NCI-H1694 (cell line): ENCODE measurements at places on chromosomes 2 and 18.

DNA sequence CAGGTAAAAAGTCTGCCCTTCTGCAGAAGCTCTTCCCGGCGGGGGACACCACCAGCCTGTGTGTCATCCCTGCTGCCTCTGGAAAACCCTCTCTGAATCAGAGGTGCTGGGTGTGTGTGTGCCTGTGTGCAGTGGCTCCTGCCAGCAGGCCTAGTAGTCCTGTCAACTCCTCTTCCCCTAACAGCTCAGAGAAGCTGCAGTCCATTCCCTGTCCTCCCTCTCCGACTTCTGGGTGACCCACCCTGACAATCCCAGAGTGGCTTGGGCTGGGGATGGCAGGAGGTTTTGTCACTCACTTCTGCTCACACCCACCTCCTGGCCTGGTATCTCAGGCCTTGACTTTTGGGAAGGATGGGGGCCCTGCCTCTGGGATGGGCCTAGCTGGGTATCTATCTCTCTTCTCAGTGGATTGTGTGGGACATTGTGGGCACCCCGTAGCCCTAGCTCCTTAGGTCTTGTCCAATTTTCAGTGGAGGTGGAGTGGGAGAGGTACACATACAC lies 2.3 kb downstream of the WNT10A start:
- no peak for DNase-seq

GRCh38 chr2:223282221-223282620 lies 230.2 kb downstream of the KCNE4 start:
- no peak for DNase-seq

DNA sequence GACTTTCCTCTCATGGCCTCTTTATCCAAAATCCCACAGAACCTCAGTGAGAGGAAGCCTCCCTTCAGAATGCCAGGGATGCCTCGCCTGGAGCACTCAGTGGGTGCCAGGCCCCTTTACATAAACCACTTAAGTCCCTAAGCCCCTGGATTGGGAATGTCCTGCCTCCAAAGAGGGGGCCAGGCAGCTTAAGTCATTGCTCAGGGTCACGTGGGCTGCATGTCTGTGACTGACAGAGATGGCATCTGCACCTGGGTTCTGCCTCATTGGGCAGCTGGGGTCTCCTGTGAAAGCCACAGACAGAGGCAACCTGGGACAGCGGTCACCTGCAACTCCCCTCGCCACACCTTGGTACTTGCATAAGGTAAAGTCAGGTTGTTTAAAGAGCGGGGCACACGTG lies 93.5 kb downstream of the MYT1L start:
- DNase-seq, result no peak

- no peak for DNase-seq
Measured at GRCh38 chr2:21486445-21486844, 362.7 kb downstream of the TDRD15 start.

DNA sequence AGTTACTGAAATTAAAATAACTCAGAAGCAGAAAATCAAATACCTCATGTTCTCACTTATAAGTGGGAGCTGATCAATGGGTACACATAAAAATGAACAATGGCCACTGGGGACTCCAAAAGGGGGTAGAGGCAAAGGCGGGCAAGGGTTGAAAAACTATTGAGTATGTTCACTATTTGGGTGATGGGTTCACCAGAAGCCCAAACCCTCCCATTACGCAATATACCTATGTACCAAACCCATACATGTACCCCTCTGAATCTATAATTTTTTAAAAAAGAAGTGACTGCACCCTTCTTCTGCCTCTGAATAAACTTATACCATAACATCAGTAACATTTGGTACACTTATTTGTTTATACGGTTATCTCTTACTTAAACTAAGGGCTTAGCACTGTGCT lies 119.4 kb downstream of the ZRANB3 start:
- DNase-seq, result no peak

DNA sequence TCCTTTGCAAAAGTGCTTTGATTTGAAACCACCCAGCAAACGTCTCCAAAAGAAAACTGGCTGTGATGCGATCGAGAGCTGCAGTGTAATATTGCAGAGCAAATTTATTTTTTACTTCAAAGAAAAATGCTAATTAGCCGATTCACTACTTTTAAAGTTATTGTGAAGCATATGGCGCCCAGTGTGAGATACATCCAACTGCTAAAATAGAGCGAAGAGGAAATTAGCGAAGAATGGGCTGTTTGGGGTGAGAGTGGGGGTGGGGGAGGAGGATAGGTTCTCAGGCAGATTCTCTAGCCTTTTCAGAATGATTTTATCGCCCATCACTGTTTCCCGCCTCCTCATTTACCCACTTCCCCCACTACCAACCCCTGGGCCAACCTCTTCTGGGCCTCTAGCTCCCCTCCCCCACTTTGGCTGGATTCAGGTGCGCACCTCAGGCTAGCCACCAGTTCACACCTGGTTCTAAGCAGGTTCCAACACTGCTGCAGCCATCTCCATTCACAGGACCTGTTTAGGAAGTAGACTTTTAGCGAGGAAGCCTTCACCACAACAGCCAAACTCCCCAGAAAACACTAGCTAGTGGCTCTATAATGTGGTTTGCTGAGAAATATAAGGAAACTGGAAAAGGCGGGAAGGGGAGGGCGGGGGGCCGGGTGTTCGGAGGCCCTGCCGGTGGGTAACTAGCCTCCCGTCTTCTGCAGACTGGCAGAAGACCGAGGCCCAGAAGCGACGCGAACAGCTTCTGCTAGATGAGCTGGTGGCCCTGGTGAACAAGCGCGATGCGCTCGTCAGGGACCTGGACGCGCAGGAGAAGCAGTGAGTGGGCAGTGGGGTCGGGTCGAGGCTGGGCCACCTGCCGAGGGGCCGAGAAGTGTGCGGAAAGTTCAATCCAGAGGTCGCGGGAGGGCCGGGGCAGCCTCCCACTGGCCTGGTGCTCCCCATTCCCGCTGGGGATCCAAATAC lies 6.0 kb upstream of the OTX1 start:
- no peak for DNase-seq

- DNase-seq, result no peak
Measured at GRCh38 chr2:121910139-121910538, 154.7 kb downstream of the TSN start.

GRCh38 chr2:238498188-238498587 lies 71.5 kb downstream of the ASB1 start:
- DNase-seq, result no peak

DNA sequence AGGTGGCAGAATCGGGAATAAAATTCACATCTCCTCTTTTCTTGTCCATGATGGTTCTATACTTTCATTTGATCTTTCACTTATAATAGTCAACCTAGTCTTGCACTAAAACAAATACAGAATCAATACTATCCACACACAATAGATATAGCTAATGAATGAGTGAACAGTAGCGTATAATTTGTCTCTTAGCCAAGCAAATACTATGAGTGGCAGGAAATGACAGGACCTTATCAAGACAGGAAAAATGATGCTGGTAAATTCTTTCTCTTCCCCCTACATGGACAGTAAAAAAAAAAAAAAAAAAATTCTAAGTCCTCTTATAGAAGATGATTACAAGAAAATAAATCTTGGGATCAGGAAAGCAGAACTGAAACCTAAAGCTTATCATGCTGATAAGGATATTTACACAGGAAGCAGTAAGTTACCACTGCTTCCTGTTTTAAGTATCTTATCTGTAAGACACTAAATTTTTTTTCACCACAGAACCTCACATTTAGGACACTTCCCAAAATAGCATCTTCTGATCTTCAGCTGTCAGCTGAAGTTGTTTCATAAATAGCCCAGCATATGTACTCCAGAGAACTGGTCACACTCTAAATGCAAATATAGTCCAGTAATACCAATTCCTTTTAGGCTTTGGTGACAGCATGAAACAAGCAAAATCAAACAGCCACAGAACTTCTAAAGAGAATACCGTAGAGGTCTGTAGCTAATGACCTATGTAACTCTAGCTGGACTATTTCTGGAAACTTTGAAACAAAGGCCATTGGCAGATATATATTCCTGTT lies 27.0 kb downstream of the IRS1 start:
- DNase-seq, result no peak

- DNase-seq, result no peak
Measured at GRCh38 chr2:145653553-145653952, 1133.6 kb upstream of the ZEB2 start.

DNA sequence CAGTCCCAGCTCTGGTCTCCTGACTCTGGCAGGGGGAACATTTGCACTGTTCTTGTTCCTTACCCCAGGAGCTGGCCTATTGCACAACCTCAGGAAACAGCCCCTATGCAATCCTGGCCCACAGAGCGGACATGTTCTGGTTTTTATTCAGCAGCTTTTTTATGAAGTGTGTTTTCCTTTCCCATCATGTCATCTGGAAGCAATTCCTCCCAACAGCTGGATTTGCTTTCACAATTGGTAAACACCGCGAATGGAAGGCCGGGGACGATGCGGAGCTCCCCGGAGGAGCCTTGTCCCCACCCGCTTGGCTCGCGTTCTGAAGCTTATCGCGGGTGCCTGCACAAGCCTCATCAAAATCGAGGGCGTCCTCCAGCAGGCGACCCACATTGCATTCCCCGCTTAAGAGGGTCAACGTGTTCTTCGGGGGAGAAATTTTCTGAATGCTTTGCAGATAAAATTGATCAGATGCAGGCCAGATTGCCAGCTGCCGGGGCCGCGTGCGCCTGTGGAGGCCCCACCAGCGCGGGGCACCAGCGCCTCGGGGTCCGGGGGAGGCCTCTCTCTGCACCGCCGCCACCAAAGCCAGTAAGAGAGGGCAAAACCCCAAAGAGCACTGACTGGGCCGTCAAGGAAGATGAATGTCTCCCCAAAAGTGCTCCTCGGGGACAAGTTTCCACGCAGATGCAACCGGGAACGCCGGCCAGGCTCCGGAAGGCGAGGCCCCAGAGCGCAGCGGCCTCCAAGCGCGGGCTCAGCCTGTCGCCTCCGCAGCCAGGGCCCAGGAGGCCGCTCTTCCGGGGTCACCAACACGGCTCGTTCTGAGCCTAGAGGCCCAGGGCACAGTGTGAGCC lies 60.3 kb upstream of the SP3 start:
- peak; percentile 64 for DNase-seq

GRCh38 chr2:41741951-41742595 lies 305.7 kb upstream of the PKDCC start:
- no peak for DNase-seq

GRCh38 chr2:203366639-203367466 lies 38.7 kb downstream of the ABI2 start:
- no peak for DNase-seq

DNA sequence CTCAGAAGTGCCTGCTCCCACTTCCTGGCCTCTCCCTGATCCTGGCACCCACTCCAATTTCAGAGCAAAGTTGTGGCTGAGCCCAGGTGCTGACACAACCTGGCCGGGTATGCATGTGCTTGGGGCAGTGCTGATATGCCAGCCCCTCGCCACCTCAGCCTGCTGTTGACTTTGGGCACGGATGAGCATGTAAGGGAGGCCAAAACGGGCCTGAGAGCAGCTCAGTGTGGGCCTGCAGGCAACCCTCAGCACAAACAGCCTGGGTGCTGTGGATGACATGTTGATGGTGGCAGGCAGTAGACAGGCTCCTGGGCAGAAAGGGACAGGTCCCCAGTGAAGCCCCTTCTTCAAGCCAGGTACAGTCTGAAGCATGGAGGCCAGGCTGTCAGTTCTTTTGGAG lies 553.6 kb upstream of the FSIP2 start:
- no peak for DNase-seq

- no peak for DNase-seq
Measured at GRCh38 chr2:108825254-108825653, 38.7 kb downstream of the CCDC138 start.

- no peak for DNase-seq
Measured at GRCh38 chr2:26615336-26615859, 25.8 kb downstream of the CIB4 start.

DNA sequence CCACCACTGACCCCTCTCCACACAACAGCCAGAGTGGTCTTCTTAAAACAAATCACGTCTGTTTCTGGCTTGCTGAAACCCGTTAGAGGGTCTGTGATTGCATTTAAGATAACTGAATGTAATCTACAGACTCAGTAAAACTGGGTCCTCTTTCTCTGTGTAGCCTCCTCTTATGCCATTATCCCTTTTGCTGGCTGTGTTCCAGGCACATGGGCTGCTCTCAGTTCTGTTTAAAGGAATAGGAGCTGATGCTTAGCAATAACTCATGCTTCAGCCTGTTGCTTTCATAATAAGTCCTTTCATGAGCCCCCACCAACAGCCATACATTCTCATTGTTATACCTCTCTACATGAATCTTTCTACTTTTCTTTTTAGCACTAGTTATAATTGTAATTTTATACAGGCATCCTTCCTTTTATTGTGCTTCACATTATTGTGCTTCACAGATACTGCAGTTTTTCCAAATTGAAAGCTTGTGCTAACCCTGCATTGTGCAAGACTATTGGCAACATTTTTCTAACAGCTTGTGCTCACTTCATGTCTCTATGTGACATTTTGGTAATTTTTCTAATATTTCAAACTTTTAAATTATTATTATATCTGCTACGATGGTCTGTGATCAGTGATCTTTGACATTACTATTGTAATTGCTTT lies 782.6 kb downstream of the MBD2 start:
- no peak for DNase-seq

DNA sequence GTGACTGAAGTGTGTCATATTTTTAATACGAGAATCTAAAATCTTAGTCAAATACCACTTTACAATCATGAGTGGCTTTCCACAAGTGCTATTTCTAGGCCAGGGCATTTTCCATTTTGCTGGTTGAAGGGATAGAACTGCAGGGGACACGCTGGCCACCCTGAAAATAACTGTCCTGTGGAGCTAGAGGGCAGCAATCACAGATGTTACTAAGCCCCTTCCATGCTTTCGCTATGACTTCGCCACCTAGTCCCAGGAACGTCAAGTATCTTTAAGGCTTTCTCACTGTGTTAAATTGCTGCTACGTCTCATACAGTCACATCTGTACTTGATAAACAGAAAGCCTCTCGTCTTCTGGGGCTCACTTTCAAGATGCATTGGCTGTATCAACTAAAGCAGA lies 171.8 kb downstream of the CDH2 start:
- no peak for DNase-seq

- no peak for DNase-seq
Measured at GRCh38 chr2:55952415-55952814, 28.8 kb upstream of the EFEMP1 start.

DNA sequence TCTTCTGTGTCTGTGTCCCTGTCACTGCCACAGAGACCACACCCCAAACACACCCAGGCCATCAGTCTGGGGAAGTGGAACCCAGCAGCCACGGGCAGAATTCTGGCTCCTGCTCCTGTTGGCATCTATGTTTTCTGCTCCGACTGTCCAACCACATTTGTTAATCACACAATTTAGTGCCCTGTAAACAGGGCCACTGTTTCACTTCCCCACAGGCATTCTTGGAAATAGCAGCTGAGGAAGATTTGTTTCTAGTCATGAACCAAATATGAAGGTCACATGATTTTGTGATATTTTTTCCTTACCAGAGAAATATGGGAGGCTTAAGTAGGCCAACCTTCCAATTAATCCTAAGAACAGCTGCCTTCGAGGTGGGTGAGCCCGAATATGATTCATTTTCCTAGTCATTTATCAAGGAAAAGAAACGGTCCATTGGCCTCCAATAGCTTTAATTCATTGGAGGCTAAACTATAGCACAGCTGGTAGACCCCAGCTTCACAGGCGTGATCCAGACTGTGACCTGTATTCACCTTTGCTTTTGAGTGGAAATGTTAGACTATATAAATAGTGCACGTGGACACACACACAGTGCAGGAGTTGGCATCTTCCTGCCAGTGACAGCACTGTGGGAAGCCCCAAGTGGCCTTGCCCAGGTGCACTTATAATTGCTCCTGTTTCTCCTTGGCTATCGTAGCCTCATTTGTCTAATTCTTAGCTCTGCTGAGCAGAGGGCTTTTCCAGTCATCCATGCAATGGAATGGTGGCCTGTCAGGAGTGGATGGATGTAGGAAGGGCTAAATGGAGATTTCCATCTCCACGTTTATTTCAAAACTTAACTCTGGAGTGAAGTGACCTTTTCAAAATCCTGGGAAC lies 267.9 kb downstream of the LPIN1 start:
- DNase-seq, result peak; percentile 51
